ENCODE measurements at places on chromosomes 5 and 9.
A peak's percentile ranks its signal among the peaks of the same experiment; 100 is the strongest.

GRCh38 chr9:36637491-36638270 lies 65.0 kb downstream of the MELK start:
- DNase-seq = no peak

- no peak for DNase-seq
Measured at GRCh38 chr5:94969174-94969573, 315.7 kb downstream of the MCTP1 start.

GRCh38 chr5:87410931-87411330 lies 1.8 kb downstream of the CCNH start:
- DNase-seq = no peak

DNA sequence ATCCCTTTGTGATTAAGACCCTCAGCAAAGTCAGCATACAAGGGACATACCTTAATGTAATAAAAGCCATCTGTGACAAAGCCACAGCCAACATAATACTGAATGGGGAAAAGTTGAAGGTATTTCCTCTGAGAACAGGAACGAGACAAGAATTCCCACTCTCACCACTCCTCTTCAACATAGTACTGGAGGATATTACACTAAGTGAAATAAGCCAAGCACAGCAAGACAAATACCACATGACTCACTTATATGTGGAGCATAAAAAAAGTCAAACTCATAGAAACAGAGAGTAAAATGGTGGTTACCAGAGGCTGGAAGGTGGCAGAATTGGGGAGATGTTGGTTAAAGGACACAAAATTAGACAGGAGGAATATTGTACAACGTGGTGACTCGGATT lies 118.1 kb upstream of the NFIL3 start:
- DNase-seq = no peak

DNA sequence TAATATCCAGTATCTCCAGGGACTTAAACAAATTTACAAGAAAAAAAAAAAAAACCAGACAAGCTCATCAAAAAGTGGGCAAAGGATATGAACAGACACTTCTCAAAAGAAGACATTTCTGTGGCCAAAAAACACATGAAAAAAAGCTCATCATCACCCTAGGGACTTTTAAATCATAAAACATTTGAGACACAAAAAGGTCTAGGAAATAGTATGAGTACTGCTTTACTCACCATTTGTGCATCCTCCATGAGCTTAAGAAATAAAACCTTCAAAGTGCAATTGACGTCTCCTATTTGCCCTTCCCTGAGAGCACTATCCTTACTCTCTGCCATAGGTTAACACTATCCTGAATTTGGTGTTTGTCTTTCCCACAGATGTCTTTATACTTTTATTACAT lies 193.7 kb upstream of the NREP start:
- DNase-seq = no peak

GRCh38 chr9:28720746-28721145 lies 1147.5 kb upstream of the C9orf72 start:
- DNase-seq = no peak

GRCh38 chr9:136342181-136343120 lies 15.1 kb downstream of the GPSM1 start:
- DNase-seq = peak; percentile 77

- no peak for DNase-seq
Measured at GRCh38 chr5:71865665-71866320, 146.7 kb downstream of the CARTPT start.

DNA sequence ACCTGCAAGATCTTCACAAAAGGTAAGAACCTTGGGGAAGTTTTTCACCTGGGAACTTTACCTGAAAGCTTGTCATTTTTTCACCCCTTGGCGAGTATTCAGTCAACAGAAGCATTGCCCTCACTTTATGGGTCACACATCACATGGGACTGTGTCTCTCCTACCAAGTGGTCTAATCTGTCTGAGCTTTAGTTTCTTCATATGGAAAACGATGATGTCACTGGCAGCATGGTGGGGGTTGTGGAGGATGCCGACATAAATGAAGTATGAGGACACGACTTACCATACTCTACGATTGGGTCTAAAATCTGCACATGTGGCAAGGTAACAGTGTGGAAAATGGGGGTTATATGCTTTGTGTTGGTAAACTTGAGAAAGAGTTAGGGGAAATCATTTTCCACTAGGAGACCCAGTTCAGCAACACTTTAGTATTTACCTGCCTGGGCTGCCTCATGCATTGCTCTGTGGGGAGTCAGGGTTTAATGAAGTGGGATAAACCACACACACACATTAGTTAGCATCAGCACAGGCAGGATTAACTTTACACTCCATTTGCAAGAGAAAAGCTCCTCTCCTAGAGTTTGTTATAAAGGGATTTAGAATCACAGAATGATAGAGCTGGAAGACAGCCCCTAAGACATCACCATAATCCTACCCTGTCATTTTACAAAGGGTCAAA lies 19.8 kb upstream of the PAX5 start:
- no peak for DNase-seq

- no peak for DNase-seq
Measured at GRCh38 chr5:80631278-80632259, 22.9 kb upstream of the MSH3 start.

DNA sequence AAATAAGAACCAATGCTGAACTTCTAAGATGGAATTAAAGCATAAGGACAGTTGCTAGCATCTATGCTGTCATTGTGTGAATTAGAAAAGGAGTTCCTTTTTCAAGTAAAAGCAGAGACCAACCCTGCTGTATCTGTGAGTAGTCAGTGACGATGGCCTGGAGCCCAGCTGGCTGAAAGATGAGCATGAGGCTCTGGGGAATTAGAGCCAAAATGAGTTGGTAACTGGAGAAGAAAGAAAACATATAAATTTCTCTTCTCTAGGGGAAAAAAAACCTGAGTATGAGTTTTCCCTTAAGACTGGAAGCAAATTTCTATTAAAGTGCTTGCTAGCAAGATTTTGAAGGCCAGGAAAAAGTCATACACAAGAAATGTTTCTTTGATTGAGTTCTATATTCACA lies 1.6 kb upstream of the SPZ1 start:
- peak; percentile 4 for DNase-seq

DNA sequence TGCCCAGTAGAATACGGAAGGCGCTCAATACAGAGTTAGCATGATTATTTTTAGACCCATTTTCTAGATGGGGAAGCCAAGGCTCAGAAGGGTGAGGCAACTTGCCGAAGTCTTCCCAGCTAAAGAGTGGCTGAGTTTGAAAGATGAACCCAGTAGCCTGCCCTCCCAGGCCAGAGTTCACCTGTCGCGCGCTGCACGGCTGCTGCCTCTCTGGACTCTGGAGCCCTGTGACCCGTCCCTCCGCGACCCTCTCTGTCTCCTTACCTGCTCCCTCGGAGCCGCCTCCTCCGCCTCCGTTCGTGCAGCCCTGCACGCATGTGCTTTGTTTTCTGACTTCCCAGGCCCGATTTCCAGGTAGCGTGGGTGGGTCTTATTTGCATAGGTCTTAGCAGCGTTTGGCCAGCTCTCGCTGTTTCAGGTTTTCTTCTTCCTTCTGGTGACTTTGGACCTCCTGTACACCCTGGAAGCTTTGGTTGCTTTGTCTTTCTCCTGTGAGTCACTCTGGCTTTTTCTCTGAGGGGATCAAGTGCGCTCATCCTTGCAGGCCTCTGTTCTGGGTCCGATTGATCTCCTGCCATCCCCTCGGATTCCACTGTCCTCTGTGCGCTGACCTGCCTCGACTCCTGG lies at the start of gene RNF183:
Gene RNF183, minus strand, starts transcription at position 585 of the 627 bp plus-strand sequence. CDS start 5,192 bp downstream, outside the sequence.
- DNase-seq = no peak

DNA sequence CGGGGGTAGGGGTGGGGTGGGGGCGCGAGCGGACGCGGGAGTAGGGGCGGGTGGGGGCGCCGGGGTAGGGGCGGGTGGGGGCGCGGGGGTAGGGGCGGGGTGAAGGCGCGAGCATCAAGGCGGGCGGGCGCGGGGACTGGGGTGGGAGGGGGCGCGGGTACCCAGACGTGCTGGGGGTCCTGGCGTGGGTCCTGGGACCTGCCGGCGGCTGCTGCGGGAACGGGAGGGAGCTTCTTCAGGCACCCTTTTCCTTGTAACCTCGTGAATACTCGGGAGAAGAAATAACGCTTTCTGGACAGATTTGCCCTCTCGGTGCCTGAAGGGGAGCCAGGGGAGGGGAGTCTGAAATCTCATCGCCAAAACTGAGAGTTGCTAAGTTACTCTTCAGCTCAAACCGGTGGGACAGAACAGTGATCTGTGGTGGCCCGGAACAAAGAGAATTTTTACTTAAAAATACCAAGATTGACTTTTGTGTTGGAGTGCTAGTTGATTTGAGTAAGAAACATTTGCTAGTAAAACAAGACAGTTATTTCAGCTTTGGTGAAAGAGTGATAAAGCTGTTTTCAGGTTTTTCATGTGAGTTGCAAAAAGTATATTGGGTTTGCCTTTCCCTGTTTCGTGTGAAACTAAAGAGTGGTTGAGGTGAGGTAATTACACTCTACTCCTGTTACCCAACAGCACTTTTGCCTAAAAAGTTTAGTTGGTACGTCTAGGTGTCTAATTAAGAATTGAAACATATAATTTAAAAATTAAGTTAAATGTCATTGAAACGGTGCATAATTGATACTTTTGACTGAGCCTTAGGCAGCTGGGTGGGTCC lies 643 bp downstream of the PLEKHG4B start:
- DNase-seq = no peak

DNA sequence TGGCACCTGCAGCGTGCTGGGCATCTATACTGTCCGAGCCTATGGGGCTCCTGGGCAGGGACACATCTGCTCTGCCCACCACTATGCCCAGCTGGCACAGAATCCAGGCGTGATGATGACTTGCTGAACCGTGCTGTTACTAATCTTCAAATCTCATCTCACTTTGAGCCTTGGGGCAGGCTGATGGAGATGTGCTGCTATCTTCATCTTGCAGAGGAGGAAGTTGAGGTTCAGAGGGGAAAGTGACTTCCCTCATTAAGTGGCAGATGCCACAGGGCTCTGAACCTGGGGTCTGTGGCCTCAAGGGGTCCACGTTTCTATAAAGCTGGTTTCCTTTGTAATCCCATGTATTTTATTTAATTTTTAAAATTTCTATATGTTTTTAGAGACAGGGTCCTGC lies 4.7 kb downstream of the SLC2A6 start:
- no peak for DNase-seq

DNA sequence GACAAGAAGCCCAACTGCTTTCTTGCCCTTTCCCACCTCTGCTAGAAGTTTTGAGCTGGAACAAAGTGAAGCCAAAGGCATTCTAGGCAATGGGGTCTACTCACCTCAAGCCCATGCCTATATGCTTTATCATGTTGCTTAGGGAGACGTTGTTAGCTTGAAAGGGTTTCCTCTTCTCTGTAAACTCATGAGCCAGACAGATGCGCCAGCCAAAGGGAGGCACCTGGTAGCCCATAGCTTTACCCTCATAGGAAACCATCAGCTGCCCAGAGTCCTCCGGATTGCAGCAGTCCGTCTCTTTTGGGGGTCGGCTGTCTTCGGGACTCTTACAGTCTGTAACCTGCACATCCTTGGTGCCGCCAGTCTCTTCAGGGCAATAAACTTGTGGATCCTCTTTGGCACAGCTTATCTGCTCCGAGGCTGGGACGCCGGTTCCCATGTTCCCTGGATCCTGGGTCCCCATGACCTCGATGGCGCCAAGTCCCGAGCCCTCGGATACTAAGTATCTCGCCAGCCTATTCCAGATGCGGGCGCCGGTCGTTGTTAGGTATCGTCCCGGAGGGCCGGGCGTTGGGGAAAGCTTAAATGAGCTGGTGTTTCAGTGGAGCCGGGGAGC lies 678 bp downstream of the GBA2 start:
- DNase-seq = no peak

- no peak for DNase-seq
Measured at GRCh38 chr5:68271124-68271523, 55.6 kb downstream of the PIK3R1 start.

GRCh38 chr5:154260224-154260927 lies 69.8 kb downstream of the GALNT10 start:
- no peak for DNase-seq

GRCh38 chr9:112556497-112557442 lies 70.1 kb downstream of the KIAA1958 start:
- no peak for DNase-seq

DNA sequence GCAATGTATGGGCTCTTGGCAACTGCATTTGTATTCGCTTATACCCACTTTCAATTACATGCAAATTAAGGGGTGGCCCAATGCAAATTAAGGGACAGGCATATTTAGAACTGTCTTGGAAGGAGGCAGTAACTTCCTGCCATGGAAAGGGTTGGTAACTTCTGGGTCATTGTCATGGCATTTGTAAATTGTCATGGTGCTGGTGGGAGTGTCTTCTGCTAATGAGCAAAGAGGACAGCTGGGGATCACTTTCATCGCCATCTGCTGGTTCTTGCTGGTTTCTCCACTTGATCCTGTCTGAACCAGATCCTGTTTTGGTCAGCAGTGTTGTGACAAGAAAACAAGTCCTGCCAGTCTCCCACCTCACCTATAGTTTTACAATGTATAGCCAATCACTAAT lies 23.3 kb upstream of the UGT3A2 start:
- no peak for DNase-seq

DNA sequence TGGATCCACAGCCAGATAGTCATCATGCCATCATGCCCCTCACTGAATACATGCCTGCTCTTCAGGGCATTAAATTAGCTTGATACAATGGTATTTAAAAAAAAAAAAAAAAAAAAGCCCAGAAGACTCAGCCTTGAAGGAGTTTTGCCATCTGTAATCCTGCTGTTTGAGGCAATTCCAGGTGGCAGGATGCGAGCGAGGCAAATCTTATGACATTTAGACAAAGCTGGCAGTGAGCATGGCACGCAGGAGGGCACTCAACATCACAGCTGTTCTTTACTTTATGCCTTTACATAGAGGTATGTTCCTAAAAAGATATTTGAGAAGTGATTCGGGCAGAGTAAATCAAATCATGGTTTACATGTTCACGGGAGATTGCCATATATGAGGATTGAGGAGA lies 692.0 kb upstream of the DMAC1 start:
- no peak for DNase-seq

GRCh38 chr9:133403766-133404453 lies 13.9 kb downstream of the REXO4 start:
- no peak for DNase-seq

DNA sequence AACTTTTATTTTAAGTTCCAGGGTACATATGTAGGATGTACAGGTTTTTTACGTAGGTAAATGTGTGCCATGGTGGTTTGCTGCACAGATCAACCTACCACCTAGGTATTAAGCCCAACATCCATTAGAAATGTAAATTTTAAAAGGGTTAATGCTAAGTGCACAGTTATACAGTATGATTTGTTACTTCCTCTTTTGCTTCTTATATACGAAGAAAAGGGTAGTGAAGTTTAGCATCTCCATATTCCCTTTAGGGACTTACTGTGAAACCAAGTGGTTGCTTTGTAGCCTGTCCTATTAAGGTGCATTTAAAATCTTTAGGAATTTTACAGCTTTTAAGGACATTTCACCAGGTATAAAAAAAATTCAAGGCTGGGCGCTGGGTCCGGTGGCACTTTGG lies 46.4 kb downstream of the RBM27 start:
- no peak for DNase-seq

GRCh38 chr5:65482736-65483545 lies 1.2 kb upstream of the ADAMTS6 start:
- peak; percentile 38 for DNase-seq

DNA sequence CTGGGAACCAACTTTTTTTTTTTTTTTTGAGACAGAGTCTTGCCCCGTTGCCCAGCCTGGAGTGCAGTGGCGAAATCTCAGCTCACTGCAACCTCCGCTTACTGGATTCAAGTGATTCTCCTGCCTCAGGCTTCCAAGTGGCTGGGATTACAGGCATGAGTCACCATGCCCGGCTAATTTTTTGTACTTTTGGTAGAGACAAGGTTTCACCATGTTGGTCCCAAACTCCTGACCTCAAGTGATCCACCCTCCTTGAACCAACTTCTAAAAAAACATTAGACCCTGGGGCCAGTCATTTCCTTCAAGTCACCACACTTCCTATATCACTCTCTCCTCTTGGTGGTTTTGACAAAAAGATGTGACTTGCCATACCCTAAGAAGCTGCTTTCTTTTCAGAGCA lies 10.9 kb upstream of the SHROOM1 start:
- no peak for DNase-seq

Measured in midbrain (tissue), 1 donor.